ENCODE measurements at places on chromosomes 7 and 10.

DNA sequence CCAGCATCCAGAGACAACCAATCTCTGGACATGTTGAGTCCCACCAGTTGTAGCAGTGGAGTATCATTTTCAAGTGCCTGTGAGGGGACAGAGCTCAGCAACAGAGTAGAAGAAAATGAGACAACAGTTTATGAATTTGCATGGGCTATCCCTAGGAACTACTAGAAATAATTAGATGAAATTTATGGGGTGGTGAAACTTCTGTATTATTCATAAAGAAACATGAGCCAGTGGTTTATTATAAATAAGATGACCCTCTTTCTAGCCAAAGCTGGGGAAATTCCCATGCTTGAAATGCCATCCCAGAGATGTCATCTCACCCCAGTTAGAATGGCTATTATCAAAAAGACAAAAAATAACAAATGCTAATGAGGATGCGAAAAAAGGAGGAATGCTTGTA lies 55.1 kb upstream of the ITGB8 start:
- no peak for DNase-seq

- no peak for DNase-seq
Observed at GRCh38 chr10:132122097-132122861, 56.5 kb downstream of the JAKMIP3 start.

DNA sequence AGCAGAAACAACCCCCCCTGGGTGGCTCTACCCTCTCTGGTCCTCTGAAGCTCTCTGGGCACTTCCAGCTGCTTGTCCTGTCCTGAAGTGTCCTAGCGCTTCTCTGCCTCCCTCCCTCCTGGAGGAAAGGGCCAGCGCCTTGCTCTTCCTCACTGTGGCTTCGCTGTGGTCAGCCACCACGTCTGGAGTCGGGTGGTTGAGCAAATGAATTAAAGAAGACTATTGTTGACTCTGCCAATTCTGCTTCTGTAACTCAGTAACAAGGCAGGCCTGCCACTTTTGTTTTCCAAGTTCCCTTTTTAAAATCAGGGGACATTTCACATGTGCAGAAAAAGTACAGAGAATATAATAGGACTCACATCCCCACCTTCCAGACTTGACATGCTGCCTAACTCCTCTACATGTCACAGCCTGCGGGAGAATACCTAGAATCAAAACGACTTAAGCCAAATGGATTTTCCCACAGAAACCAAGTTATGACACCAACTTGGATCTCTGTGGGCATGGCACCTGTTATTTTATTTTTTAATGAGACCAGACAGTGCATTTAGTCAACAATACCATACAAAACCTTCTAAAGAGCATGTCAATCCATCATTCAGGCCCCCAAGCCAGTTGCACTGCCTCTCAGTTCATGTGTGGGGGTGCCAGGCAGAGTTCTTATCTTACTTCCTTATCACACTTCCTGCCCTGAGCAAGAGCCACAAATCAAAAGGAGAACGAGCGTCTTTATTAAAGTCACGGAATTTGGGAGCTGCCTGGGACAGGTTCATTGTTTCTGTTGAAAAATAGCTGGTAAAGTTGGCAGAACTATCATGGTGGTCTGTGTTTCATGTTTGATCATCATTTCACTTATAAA lies 6.8 kb downstream of the FFAR4 start:
- DNase-seq = no peak

- no peak for DNase-seq
Observed at GRCh38 chr10:105540381-105540780, 899.3 kb downstream of the SORCS3 start.

- no peak for DNase-seq
Observed at GRCh38 chr7:145698526-145699262, 417.9 kb upstream of the CNTNAP2 start.

GRCh38 chr10:126696684-126697083 lies 26.2 kb upstream of the C10orf90 start:
- no peak for DNase-seq

DNA sequence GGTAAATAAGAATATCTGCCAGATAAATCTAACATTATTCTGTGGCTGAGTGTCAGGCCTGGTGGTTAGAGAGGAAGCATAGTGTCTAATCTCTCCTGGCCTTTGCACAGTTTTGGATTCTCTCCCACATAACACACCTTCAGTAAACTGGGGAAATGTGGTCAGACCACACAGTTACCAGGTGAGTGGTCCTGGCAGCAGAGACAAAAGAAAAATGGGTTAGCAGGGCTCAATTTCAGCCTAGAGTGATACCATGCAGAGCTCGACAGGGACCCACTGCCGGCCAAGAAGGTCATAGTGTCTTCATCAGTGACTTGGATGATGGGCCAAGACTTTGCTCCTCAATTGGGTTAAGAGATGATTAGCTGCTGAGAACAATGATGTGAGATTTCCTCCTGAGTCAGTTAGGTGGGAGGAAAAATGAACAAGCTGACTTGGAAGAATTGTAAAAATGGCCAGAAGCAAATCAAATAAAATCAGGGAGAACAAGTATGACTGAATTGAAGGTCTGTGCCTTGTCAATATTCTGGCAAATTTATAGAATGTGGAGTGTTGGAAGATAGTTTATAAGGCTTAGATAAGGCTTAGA lies 69.2 kb upstream of the EFCAB10 start:
- no peak for DNase-seq
